ENCODE measurements at places on chromosomes 11 and 22.

DNA sequence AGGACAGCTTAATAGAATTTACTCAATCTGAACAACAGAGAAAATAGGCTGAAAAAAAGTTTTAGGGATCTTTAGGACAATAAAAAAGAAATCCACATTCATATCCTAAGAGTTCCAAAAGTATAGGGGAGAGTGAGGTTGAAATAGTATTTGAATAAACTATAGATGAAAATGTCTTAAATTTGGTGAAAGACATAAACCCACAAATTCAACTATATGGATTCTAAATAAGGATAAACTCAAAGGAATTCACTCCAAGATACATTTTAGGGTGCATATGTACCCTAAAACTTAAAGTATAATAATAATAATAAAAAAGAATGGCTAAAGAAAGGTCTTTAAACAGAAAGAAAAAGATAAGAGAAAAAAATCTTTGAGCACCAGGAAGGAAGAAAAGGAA is 203.1 kb downstream of the GUCY1A2 start:
- no peak for DNase-seq

DNA sequence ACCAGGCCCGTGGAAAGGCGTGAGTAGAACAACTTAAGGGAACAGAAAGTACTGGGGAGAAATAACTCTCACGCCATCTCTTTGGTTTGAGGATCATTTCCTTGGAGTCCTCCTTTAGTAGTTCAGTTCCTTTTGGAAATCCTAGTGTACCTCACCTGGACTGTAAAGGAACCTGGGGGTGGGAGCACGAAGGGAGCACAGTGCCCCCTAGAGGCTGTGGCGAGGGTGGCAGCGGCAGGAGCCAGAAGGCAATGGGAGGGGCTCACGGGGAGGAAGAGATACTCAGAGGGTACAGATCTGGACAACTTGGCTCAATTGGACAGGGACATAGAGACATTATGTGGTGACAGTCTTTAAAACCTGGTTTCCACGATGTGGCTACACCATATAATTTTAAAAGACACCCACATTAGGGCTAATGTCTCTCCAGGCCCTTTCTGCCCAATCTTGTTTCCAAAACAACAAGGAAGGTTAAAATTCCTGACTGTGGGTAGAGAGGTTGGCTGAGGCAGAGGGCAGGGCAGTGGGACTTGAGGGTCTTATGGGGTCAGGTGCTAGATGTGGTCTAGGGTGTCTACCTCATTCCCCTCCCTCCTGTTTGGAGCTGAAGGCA is 87.0 kb downstream of the CSNK2A3 start:
- peak; percentile 5 for DNase-seq

DNA sequence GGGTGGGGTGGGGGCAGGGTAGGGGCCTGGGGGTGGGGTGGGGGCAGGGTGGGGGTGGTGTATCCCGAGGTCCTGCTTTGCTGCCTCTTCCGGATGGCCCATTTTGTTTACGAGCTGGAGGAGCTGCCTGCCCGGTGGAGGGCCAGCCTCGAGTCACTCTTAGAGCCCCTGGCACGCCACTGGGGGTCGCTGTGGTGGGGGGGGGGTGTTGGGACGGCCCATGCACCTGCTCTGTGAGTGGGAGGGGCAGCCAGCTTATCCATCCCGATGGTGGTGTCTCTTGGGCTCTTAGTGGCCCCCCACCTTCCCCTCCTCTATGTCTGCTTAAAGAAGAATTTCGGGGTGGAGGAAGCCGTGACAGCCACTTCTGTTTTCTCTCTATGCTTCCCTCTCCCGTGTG is 24.6 kb downstream of the MRGPRD start:
- DNase-seq = no peak

- DNase-seq = no peak
Observed at GRCh38 chr11:77233011-77233410, 68.5 kb downstream of the GDPD4 start.
